ENCODE measurements at places on chromosomes 5 and 9.

- DNase-seq, result no peak
Measured at GRCh38 chr9:79742110-79742721, 170.5 kb downstream of the TLE4 start.

DNA sequence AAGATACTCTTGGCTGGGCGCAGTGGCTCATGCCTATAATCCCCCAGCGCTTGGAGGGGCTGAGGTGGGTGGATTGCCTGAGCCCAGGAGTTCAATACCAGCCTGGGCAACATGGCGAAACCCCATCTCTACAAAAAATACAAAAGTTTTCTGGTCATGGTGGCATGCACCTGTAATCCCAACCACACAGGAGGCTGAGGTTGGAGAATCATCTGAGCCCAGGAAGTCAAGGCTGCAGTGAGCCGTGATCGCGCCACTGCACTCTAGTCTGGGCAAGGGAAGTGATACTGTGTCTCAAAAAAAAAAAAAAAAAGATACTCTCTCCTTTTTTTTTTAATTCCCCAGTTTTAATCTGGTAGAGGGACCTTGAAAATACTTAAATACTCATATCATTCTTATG lies 15.0 kb downstream of the ANKRD33B start:
- no peak for DNase-seq

DNA sequence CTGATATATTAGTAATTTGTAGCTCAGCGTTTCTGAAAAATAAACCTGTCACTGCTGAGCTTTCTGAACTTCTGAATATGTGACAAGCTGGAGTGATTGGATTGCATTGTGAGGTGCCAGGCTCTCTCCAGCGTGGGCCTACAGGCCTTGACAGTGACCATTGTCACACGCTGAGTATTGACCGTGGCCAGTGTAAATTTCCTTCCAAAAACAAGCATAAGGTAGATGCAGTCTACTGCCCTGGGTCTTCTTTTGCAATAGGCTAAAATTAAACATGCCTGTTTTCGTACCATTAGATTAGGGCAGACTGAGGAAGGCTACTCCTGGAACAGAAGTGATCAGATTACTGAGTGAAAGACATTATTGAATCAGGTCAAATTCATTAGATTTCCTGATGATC lies 60.2 kb downstream of the SPEF2 start:
- no peak for DNase-seq

DNA sequence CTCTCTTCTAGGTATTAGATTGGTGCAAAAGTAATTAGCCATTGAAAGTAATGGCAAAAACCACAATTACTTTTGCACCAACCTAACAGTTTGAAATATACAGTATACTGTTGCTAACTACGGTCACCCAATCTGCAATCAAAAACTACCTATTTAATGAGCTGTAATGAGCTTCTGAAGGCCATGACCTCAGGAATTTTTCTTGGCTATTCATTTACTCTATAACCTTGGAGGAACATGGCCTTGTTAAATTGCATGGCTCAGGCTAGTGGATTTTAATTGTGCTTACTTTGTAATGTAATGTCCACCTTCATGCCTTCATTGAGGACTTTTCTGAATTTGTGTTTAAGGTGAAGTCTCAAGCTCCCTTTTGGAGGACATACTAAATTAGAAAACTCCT lies 24.7 kb downstream of the DNAH5 start:
- no peak for DNase-seq

DNA sequence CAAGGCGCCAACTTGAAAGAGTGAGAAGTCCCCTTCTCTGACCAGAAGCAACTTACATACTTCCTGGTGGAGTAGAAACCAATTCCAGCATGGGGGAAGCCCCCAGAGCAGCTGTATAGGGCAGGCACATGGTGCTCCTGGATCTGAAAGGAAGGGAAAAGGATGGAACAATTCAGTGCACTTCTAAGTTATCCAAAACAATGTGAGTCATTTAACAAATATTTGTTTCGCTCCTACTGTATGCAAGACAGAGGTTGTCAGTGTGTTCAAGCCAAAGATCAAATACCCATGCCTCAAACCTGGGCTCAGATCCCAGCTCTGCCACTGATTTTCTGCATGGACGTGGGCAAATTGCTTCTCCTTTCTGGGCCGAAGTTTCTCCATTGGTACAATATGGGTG lies 67.1 kb downstream of the LHX2 start:
- DNase-seq, result no peak

GRCh38 chr9:130150779-130151382 lies 21.3 kb upstream of the NCS1 start:
- no peak for DNase-seq

DNA sequence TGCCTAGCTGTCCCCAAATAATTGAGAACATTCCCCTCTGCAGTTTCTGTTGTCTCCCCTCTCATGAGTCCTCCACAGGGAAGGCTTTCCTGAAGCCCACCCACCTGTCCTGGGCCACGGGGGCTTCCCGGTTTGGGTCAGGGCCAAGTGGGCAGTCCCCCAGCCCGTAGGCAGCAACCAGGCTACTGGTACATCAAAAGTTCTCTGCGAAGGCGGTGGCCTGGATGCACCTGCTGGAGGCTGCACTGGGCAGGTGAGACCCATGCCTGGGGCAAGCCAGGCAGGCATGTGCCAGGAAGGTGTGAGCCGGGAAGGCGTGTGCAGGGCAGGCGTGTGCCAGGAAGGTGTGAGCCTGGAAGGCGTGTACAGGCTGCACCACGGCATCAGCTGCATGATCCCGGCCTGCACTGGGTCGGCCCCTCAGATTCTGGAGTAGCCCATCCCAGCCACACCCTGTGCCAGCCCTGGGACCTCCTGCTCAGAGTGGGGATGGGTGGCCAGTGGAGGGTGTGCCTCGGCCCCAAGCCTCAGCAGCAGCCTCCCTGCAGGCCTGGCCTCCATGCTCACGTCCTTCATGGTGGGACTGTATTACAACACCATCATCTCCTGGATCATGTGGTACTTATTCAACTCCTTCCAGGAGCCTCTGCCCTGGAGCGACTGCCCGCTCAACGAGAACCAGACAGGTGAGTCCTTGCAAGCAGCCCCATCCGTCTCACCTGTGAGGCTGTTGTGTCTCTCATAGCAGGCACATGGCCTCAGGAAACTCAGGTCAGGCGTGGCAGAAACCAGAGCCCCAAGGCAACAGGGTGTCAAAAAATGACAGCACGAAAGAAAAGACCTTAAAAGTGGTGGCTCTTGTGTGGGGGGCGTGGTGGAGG lies 8.7 kb downstream of the SLC6A19 start:
- DNase-seq, result no peak

- no peak for DNase-seq
Measured at GRCh38 chr9:19114680-19115270, 12.1 kb upstream of the HAUS6 start.

- no peak for DNase-seq
Measured at GRCh38 chr9:13804532-13804931, 509.4 kb downstream of the NFIB start.

- DNase-seq, result no peak
Measured at GRCh38 chr5:93382188-93382825, 198.7 kb downstream of the NR2F1-AS1 start.

GRCh38 chr5:33338336-33339110 lies 102.2 kb upstream of the TARS1 start:
- no peak for DNase-seq

DNA sequence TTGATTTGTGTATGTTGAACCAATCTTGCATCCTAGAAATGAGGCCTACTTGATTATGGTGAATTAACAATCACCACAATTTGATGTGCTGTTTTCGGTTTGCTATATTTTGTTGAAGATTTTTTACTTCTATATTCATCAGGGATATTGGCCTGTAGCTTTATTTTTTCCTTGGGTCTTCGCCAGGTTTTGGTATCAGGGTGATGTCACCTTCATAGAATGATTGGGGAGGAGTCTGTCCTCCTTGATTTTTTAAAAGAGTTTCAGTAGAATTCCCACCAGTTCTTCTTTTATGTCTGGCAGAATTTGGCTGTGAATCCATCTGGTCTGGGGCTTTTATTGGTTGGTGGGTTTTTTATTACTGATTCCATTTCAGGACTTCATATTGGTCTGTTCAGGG lies 115.2 kb downstream of the CPLANE1 start:
- DNase-seq, result no peak

GRCh38 chr5:126253406-126253805 lies 169.8 kb upstream of the GRAMD2B start:
- no peak for DNase-seq

DNA sequence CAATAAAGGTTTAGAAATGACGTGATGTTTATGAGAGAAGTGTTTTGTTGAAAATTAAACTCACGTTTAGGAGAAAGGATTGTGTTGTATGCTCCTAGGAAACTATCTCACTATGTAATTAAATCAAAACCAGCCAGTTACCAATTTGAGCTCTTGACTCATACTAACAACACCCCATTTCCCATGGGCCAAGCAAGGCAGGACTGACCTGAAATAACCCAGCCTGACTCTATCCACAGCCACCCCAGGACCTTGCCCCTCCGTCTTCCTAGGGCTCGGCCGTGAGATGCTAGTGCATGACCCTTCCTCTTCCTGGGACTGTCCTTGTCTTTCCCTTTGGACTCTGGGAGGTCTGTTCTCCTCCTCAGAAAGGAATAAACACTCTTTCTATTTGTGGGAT lies 16.4 kb downstream of the TLR4 start:
- no peak for DNase-seq

GRCh38 chr5:141100243-141100805 lies at the start of gene PCDHB3:
Gene PCDHB3 (plus strand): TSS chr5:141100473. CDS start chr5:141100650, 177 bp downstream.
- no peak for DNase-seq

DNA sequence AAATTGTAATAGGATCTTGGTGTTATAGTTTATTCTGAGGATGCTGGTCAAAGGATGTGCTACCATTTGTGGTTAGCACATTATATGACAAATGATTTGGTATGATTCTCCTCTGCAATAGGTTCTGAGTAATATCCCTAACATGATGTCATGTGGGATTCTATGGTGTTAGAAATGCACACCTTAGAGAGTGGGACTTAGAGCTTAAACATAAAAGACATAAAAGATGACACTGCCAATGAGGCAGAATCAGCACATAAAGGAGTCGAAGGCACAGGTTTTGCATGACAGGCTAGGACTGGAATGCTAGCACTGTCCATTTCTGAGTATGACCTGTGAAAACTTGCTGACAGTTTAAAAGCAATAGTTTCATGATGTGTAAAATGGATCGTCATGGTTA lies 100.4 kb downstream of the OSTF1 start:
- DNase-seq, result no peak

DNA sequence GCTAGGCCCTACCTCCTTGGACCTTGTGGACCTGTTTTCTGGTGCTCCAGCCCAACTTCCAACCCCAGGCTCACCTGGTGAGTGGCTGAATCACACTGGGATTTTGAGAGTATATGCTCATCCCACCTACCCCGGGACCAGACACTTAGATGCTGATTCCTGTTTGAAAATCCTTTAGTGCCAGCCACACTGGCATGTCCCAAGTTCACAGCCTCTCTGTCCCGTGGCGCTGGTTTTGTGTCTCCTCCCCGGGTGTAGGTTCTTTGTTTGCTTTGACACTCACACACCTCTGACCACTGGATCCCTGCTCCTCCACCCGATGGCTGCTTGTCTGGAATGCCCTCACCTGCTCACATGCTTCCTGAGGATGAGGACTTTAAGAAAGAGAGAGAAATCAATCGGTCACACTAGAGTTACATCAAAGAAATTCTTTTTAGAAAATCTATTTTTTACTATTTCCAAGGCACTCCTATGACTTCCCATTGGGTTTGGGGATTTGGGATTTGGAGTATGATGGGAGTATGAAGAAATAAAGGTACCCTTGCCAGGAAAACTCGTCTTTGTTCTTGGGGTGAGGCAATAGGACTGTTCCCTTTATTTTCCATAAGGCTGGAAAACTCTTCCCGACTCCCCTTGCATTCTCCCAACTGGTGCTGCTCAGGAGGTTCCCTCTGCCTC lies 7.3 kb upstream of the SLC25A48 start:
- DNase-seq, result no peak

DNA sequence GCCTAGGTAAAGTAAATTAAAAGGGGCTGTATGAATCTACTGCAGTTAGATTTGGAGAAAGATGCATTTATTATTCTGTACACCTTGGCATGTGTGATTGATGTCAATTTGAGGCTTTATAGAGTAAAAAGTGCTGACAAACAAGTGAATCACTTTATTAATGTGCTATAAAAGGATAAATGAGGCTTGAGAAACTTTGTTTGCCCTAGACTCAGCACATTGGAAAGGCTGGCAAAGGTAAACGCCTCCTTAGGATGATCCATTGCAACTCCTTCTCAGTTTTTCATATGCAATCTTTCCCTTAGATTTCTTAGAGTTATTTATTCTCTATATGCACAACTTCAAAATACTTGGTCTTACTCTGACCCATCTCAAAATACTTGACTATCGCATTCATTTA lies 369.0 kb downstream of the HINT1 start:
- no peak for DNase-seq

GRCh38 chr5:131423056-131423455 lies 159.2 kb downstream of the CDC42SE2 start:
- DNase-seq, result no peak

DNA sequence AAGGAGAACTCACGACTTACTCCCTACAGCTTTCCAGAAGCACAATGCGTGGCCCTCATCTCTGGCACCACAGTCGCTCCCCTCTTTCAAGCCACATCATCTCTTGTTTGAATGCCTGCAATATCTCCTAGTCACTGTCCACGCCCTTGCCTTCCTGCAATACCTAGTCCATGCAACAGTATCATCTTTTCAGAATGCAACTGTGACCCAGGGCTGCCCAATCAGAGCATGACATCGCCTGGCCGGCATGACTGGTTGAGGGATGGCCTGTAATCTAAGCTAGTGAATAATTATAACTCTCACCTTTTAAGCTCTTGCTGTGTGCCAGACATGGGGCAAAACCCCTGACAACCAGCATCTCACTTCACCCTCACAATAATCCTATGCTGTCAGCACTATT lies 52.5 kb upstream of the CPEB4 start:
- no peak for DNase-seq

DNA sequence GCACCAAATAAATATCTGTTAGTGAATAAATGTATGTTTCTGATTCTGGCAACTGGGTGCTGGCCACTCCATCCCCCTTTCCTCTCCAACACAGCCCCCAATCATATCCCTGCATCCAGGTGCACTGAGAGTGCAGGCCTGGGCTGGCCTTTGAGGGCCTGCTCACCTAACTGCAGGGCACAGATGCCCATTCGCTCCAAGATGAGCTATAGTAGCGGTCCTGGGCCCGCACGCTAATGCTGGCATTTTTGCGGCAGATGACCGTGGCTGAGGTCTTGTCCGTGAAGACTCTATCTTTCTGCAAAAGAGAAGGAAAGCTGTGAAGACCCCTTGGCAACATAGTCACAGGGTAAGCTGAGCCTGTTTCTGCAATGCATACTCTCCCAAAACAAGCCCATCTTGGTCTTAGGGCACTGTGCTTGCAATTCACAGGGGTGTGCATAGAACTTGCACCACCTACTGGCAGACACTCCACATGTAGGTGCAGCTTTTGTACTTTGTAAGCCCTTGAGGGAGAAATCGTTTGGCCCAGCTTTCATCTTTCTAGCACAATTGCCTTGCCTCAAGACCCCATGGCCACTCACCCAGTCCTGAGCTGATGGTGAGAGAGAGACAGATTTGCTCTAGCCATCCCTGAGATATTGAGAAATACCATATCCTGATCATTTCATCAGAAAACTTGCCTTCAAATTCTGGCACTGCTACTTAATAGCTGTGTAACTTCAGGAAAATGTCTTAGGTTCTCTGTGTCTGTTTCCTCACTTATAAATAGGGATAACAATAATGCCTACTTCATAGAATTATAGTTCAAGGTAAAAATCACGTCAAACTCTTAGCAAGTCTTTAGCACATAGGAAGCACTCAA lies 13.5 kb downstream of the IL12B start:
- no peak for DNase-seq

Data from esophagus squamous epithelium (tissue), 5 donors.